ENCODE measurements at places on chromosomes 12 and 14.

- DNase-seq = no peak
- no peak overlapping the region for H3K27ac ChIP-seq
- H3K27me3 ChIP-seq = no peaks in the 10 kb centered on the region
- no peaks in the 10 kb centered on the region for H3K36me3 ChIP-seq
These were observed 14.4 kb downstream of the KERA start for GRCh38 chr12:91043408-91043807.

- no peaks in the 10 kb centered on the region for H3K36me3 ChIP-seq
- H3K4me3 ChIP-seq = no peak overlapping the region
- H3K27me3 ChIP-seq = no peaks in the 10 kb centered on the region
- H3K4me1 ChIP-seq = no peaks in the 10 kb centered on the region
- DNase-seq = no peak
These were observed 11.9 kb downstream of the PTPRO start for GRCh38 chr12:15334225-15334624.

DNA sequence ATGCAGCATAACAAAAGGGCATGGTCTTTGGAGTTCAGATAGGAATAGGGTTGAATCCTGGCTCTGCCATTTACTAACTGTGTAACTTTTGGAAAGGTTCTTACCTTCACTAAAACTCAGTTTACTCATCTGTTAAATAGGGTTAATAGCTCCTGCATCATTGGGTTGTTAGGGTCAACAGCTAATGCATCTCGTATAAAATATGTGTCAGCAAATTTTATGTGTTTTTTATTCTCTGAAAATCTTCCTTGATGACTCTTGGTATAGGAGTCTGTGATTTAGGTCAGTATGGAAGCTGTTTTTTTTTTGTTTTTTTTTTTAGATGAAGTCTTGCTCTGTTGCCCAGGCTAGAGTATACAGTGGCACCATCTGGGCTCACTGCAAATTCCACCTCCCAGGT, 36.1 kb upstream of the SRP54 start:
- no peak for DNase-seq
- no peaks in the 10 kb centered on the region for H3K4me1 ChIP-seq
- H3K27me3 ChIP-seq = no peaks in the 10 kb centered on the region
- no peak overlapping the region for H3K27ac ChIP-seq
- H3K36me3 ChIP-seq = peaks cover 15% of the 10 kb centered on the region
- H3K4me3 ChIP-seq = no peak overlapping the region

DNA sequence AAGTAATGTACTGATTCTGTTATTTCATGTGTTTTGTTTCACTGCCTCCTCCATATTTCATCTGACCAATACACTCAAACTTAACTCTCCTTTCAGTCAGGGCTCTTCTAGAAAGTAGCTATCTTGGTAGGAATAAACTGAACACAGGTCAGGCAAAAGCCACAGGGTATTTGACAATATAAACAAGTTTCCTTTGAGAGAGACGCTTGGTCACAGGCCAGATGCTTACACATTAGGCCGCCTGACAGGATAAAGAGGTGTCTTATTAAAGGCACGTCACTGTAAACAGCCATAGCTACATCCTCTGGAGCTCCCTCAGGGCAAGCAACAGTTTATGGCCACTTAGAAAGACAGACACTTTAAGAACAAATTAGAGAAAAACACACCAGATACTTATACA, 607.5 kb downstream of the SLC6A15 start:
- H3K36me3 ChIP-seq = no peaks in the 10 kb centered on the region
- no peak for DNase-seq
- H3K27me3 ChIP-seq = no peaks in the 10 kb centered on the region
- H3K4me1 ChIP-seq = no peaks in the 10 kb centered on the region
- no peak overlapping the region for H3K27ac ChIP-seq

DNA sequence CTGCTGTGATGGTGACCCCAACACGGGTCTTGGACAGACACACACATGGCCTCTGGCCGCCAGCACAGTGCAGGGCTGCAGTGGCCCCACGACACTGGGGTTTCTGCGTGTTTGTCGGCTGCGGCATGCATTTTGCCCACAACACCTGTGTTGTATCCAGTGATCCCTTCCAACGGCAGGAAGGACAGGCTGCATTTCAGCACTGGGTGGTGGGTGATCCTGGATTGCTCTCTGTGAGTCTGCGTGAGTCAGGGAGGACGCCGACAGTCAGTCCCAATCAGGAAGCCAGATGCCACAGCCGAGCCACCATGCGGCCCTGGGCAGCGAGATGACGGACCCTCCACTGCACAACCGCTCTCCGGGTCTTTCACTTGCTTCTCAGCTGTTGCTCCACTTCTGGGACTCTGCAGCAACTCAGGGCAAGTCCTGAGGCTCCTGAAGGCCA, 20.6 kb downstream of the LRTM2 start:
- peaks cover 7% of the 10 kb centered on the region for H3K27me3 ChIP-seq
- peaks cover 56% of the 10 kb centered on the region for H3K4me1 ChIP-seq
- H3K27ac ChIP-seq = no peak overlapping the region

- H3K36me3 ChIP-seq = no peaks in the 10 kb centered on the region
- H3K27ac ChIP-seq = no peak overlapping the region
- H3K27me3 ChIP-seq = peaks cover 7% of the 10 kb centered on the region
- DNase-seq = no peak
- H3K4me1 ChIP-seq = no peaks in the 10 kb centered on the region
- no peak overlapping the region for H3K4me3 ChIP-seq
These were observed 12.1 kb downstream of the C14orf132 start for GRCh38 chr14:96051231-96051630.

- H3K36me3 ChIP-seq = no peaks in the 10 kb centered on the region
- no peaks in the 10 kb centered on the region for H3K4me1 ChIP-seq
- H3K27ac ChIP-seq = no peak overlapping the region
- DNase-seq = no peak
- H3K4me3 ChIP-seq = no peak overlapping the region
- H3K27me3 ChIP-seq = no peaks in the 10 kb centered on the region
These were observed 8.5 kb upstream of the BICD1 start for GRCh38 chr12:32098112-32098511.

GRCh38 chr12:11812241-11812585, 162.7 kb downstream of the ETV6 start:
- no peaks in the 10 kb centered on the region for H3K27me3 ChIP-seq
- H3K36me3 ChIP-seq = no peaks in the 10 kb centered on the region
- H3K27ac ChIP-seq = no peak overlapping the region

DNA sequence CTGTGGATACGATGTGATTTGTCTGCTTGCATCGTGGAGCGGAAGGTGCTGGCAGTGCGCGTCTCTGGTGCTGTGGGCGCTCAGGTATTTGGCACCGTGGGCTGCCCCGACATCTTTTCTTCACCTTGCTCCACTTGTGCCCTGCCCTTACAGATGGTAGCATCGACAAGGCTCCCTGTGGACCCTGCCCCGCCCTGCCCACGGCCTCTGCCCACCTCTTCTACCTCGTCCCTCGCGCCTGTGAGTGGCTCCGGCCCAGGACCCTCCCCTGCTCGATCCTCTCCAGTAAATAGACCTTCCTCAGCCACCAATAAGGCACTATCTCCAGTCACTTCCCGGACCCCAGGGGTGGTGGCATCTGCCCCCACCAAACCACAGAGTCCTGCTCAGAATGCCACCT, 36.6 kb downstream of the EP400 start:
- H3K4me1 ChIP-seq = no peaks in the 10 kb centered on the region
- H3K27me3 ChIP-seq = no peaks in the 10 kb centered on the region
- H3K4me3 ChIP-seq = no peak overlapping the region
- H3K36me3 ChIP-seq = peaks cover 81% of the 10 kb centered on the region
- H3K27ac ChIP-seq = no peak overlapping the region

- peak; percentile 39 for DNase-seq
- H3K36me3 ChIP-seq = no peaks in the 10 kb centered on the region
- H3K4me1 ChIP-seq = peaks cover 71% of the 10 kb centered on the region
- H3K4me3 ChIP-seq = no peak overlapping the region
- no peak overlapping the region for H3K27ac ChIP-seq
- H3K27me3 ChIP-seq = peaks cover 11% of the 10 kb centered on the region
These were observed 110.4 kb downstream of the ZFP36L1 start for GRCh38 chr14:68682166-68683103.

- H3K4me1 ChIP-seq = no peaks in the 10 kb centered on the region
- DNase-seq = no peak
- H3K4me3 ChIP-seq = no peak overlapping the region
- H3K27me3 ChIP-seq = no peaks in the 10 kb centered on the region
- no peak overlapping the region for H3K27ac ChIP-seq
- no peaks in the 10 kb centered on the region for H3K36me3 ChIP-seq
These were observed 43.9 kb upstream of the MDM1 start for GRCh38 chr12:68375756-68376695.

GRCh38 chr14:21098892-21099595, 589 bp upstream of the ZNF219 start:
- peak overlapping the region; percentile 65 for H3K27ac ChIP-seq
- H3K4me1 ChIP-seq = peaks cover 76% of the 10 kb centered on the region
- DNase-seq = no peak
- H3K36me3 ChIP-seq = no peaks in the 10 kb centered on the region
- peak overlapping the region; percentile 67 for H3K4me3 ChIP-seq

GRCh38 chr12:51341251-51342007, 5.0 kb downstream of the CELA1 start:
- no peak overlapping the region for H3K27ac ChIP-seq
- H3K4me1 ChIP-seq = peaks cover 9% of the 10 kb centered on the region
- no peaks in the 10 kb centered on the region for H3K27me3 ChIP-seq
- H3K36me3 ChIP-seq = no peaks in the 10 kb centered on the region
- DNase-seq = peak; percentile 47
- H3K4me3 ChIP-seq = peak overlapping the region; percentile 36

GRCh38 chr12:12749433-12749832, 32.3 kb downstream of the CDKN1B start:
- H3K27ac ChIP-seq = peak overlapping the region; percentile 47
- H3K4me1 ChIP-seq = peaks cover 26% of the 10 kb centered on the region
- no peaks in the 10 kb centered on the region for H3K36me3 ChIP-seq
- H3K4me3 ChIP-seq = peak overlapping the region; percentile 44
- H3K27me3 ChIP-seq = no peaks in the 10 kb centered on the region

DNA sequence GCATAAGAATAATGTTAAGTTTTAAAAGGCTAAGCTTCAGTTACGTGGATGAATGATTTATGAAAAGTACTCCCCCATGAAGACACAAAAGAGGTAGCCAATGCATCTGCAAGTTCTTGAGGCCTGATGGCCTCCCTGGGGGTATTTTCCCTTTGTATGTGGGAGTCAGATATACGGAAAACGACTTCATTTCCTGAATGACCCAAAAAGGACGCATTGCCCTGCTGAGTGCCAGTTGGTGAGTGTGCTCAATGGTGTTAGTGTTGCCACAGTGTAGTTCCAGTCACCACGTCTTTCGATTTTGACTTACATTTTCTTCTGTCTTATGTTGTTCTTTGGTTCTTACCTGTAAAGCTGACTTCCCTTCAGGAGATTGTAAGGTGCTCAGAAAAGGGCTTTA, 8.0 kb downstream of the ETV6 start:
- DNase-seq = no peak
- peaks cover 16% of the 10 kb centered on the region for H3K4me1 ChIP-seq
- no peaks in the 10 kb centered on the region for H3K36me3 ChIP-seq

GRCh38 chr14:65134651-65135579, 32.6 kb upstream of the MAX start:
- DNase-seq = no peak
- H3K36me3 ChIP-seq = no peaks in the 10 kb centered on the region
- H3K4me1 ChIP-seq = peaks cover 29% of the 10 kb centered on the region
- no peaks in the 10 kb centered on the region for H3K27me3 ChIP-seq

- H3K4me3 ChIP-seq = no peak overlapping the region
- H3K27ac ChIP-seq = no peak overlapping the region
- H3K27me3 ChIP-seq = no peaks in the 10 kb centered on the region
- peaks cover 39% of the 10 kb centered on the region for H3K36me3 ChIP-seq
- DNase-seq = no peak
- H3K4me1 ChIP-seq = peaks cover 20% of the 10 kb centered on the region
These were observed 230.8 kb downstream of the FOXN3 start for GRCh38 chr14:89185919-89186855.

DNA sequence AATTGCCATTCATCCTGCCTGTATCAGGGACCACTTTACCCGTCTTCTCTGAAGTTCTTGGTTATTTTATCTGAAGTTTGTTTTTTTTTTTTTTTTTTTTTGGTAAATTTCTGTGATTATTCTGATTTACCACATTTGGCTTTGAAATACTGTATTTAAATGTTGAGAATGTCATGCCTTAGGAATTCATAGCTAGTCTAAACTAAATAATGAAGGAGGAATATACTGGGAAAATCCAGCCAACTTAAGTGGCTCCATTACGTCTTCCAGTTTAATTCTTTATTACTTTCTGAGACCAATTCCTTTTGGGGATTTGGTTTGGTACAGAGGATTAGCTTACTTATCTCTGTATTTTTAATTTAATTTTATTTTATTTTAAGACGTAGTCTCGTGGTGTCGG, 60.3 kb upstream of the KCNMB4 start:
- H3K4me3 ChIP-seq = no peak overlapping the region
- no peaks in the 10 kb centered on the region for H3K27me3 ChIP-seq
- no peak for DNase-seq
- no peak overlapping the region for H3K27ac ChIP-seq

GRCh38 chr14:24828486-24828885, 194.5 kb upstream of the GZMB start:
- no peak for DNase-seq
- no peak overlapping the region for H3K4me3 ChIP-seq
- H3K4me1 ChIP-seq = peaks cover 10% of the 10 kb centered on the region

GRCh38 chr14:59331217-59331616, 134.0 kb downstream of the GPR135 start:
- H3K4me1 ChIP-seq = peaks cover 5% of the 10 kb centered on the region
- DNase-seq = no peak
- no peak overlapping the region for H3K4me3 ChIP-seq
- no peak overlapping the region for H3K27ac ChIP-seq

- no peak overlapping the region for H3K4me3 ChIP-seq
- DNase-seq = no peak
- H3K4me1 ChIP-seq = no peaks in the 10 kb centered on the region
- H3K36me3 ChIP-seq = no peaks in the 10 kb centered on the region
- no peaks in the 10 kb centered on the region for H3K27me3 ChIP-seq
- no peak overlapping the region for H3K27ac ChIP-seq
These were observed 40.9 kb downstream of the SGPP1 start for GRCh38 chr14:63686926-63687325.

GRCh38 chr14:57736391-57736790, 129.5 kb downstream of the SLC35F4 start:
- H3K36me3 ChIP-seq = no peaks in the 10 kb centered on the region
- DNase-seq = no peak
- no peak overlapping the region for H3K27ac ChIP-seq
- no peak overlapping the region for H3K4me3 ChIP-seq
- no peaks in the 10 kb centered on the region for H3K4me1 ChIP-seq

DNA sequence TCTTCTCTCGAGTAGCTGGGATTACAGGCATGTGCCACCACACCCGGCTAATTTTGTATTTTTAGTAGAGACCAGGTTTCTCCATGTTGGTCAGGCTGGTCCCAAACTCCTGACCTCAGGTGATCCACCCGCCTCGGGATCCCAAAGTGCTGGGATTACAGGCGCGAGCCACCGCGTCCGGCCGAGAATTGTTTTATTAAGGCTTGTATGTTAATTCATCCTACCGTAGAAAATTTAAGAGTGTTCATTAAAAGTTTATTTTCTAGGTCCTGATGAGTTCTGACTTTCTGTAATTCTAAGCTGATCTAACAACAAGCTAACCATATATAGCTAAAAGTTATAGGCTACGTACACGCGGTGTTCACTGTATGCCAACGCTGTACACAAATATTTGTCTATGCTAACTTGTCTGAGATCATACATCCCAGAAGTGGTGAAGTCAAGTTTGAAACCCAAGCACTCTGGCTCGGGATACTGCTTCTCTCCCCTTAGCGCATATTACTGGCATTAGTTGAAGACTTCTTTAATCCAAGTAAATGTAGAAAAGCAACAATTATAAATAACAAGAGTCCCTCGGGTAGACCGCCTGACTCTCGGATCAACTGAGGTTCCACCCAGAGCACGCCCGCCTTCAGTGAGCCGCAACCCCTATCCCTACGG, 570 bp upstream of the MRPS35 start:
- peaks cover 49% of the 10 kb centered on the region for H3K4me1 ChIP-seq
- peak overlapping the region; percentile 94 for H3K4me3 ChIP-seq
- H3K36me3 ChIP-seq = peaks cover 14% of the 10 kb centered on the region
- peak; percentile 66 for DNase-seq
- no peaks in the 10 kb centered on the region for H3K27me3 ChIP-seq

Measured in HepG2 (cell line).